ENCODE measurements at places on chromosomes 1 and 21.

DNA sequence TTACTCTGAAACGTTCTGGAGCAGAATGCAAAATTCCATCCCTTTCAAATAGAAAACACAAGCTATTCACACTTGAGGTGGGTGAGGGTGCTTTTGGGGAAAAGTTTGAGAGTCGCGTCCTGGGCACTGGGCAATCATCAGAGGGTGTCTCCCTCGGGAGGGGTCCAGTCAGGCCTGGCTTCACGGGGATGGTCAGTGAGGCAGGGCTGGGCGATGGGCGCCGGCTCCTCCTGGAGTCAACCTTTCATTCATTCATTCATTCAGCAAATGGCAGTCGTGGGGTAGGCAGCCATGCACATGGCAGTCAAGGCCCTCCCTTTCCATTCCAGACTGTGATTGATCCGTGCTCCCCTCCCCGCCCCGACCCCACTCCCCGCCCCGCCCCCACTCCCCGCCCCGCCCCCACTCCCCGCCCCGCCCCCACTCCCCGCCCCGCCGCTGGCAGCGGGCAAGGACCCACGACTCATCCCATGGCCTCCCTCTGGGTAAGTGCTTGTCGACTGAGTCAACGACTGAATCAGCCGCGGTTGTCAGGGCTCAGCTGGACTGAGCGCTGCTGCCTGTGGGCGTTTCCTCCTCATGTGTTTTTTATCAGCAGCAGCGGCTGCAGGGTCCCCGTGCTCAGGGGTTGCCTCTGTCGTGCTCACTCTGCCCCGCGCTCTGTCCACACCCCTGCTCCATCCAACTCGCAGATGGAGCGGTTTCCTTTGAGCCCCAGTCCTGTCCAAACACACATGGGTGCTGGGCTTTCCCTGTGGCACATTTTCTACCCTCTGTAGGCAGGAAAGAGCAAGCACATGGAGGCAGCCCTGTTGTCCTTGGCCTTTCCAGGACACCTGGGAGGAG, 12.5 kb upstream of the SPSB1 start:
- peak; percentile 91 for DNase-seq

DNA sequence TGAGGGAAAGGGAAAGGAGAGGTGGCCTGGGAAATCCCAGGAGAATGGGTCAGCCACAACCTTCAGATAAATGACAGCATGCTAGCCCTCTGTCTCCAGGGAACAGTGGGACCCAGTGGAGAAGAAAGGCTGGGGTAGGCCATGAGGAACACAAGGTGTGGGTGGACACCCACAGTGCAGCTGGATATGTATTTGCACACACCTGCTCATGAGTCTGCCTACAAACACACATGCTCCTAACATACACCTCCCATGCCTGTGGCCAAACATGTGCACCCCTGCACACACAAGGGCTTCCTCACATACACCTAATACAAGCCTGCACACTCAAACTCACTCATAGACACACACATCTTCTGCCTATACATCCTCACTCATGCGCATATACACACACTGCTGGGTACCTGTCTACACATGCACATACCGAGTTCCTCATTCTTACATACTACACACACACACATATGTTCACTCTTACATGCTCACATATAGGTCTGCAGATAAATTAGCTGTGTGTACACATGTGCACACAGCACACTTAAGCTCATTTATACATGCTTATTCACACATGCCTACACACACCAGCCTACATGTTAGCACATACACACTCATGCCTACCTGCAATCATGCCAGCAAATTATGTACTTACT, 3.6 kb downstream of the C1orf216 start:
- DNase-seq: no peak

DNA sequence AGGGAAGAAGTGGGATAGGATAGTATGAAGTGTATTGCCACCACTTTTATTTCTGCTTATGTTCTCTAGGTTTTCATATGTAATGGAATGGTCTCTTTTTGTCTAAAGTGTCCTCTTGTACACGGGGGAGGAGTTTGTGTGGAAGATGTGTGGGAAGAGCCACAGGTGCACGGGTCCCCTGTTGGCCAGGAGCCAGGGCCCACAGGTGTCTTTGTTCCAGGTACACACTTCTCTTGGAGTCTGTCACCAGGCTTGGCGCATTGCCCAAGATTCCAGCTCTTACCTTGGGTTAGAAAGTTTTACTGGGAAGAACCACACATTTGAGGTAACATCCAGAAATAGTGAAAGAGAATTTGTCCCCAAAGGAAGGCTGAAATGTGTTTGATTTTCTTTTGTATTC, 10.5 kb downstream of the TENT5C start:
- no peak for DNase-seq

DNA sequence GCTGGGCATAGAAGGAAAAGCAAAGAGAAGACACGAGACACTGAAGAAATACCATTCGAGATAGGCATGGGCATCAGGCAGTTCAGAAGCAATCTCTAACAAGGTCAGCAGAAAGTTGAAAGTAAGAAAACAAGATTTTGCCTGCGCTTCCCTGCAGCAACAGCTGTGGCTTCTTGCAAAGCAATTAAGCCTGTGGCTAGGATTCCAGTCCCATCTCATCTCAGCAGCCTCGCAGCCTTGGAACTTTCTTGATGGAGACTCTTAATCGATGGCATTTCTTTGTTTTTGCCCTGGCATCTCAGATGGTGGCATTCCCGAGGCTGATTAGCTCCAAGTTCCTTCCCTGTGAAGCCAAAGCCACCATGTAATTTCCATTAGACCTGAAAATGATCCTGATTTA, 64.6 kb upstream of the SPAG17 start:
- no peak for DNase-seq

DNA sequence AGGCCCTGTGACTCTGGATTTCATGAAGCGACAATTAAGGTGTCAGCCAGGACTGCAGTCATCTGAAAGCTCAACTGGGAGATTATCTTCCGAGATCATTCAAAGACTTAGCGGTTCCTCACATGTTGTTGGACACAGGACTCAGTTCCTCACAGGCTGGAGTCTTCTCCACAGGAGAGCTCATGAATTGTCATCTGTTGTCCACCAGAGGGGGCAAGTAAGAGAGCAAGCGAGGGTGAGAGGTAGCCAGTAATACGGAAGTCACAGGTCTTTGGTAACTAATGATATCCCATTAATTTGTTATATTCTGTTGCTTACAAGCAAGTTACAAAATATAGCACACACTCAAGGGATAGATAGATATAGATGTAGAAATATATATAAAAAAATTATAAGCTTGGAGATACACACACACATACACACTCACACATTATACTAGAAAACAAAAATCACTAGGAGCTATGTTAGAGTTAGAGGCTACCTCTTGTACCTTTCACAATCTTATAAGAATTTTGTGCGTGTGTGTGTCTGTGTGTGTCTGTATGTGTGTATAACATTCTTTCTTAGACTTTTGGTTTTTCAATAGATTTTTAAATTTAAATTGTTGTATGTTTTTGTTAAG, 1695.3 kb downstream of the BRINP3 start:
- peak; percentile 55 for DNase-seq

- DNase-seq: peak; percentile 83
These were observed 3.9 kb upstream of the ATP1B1 start for GRCh38 chr1:169102567-169102966.

GRCh38 chr1:167392200-167392696, 126.1 kb downstream of the CD247 start:
- no peak for DNase-seq

DNA sequence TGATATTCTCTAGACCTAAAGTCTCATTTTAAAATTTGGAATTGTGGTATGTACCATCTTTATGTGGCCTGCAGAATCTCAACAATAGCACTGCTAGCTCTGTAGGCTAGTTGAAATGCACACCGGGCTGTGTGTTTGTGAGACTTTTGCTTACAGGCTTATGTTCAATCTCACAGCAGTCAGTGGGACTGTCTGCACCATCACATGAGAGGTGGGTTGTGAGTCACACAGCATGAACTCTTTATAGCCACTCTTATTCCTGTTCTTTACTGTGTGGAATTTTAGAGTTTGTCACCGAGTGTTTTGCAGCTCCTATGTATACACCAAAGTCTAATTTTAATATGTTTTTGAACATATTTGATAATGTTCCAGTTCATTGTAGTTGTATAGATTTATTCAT, 74.6 kb downstream of the RASAL2 start:
- DNase-seq: peak; percentile 31

- peak; percentile 17 for DNase-seq
These were observed 163.3 kb downstream of the TM2D1 start for GRCh38 chr1:61561666-61562065.

DNA sequence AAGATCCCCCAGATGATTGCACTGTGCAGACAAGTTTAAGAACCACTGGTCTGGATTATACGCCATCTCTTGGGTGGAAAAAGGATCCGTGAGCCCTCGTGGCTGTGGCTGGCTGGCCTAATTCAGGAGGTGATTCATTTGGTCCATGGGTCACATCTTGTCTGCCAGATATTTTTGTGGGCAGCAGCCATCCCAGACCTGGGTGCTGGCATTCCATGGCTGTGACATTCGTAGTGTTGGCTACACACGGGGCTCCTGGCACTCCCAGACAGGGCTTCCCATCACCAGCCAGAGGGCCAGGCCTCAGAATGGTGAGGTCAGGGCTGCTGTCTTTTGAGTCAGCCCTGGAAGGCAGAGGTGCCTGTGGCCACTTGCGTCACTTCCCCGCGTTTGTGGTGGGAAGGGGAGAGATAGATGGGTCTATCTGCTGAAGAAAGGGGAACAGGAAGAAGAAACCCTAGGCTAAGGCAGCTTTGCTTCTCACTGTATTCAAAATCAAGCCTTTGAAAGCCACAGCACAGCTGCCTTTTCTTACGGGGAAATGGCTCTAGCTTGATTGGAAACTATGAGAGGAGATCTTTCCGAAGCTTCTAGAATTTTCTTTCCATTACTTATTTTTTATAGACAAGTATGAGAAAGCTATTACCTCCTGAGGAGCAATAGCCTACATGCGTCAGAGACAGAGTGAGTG, 32.4 kb downstream of the EIF2D start:
- peak; percentile 93 for DNase-seq

- DNase-seq: peak; percentile 49
These were observed 6.1 kb upstream of the RIPPLY3 start for GRCh38 chr21:37000381-37000780.

GRCh38 chr21:16587141-16587581, 857.4 kb downstream of the USP25 start:
- peak; percentile 46 for DNase-seq

DNA sequence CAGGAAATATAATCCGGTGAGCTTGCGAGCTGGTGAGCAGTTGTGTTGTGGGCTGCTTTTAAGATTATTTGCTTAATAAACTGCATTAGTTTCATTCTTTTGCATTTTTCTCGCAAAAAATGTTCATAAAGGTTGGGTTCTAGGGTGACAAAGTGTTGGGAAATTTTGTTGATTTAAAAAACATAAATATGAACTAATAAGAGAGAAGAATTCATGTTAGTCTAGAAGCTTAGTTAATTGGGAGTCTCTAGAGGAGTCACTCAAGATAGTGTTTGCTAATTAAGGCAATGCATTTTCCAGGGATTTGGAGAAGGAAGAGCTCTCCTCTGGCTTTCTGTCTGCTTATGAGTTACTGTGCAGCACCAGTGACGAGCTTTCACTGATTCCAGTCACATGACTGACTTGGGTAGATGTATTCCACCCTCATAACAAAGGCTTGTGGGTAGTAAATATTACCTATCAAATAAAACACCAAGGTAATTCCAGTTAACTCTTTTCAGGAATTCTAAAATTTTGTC, 417.0 kb downstream of the PTBP2 start:
- DNase-seq: no peak

DNA sequence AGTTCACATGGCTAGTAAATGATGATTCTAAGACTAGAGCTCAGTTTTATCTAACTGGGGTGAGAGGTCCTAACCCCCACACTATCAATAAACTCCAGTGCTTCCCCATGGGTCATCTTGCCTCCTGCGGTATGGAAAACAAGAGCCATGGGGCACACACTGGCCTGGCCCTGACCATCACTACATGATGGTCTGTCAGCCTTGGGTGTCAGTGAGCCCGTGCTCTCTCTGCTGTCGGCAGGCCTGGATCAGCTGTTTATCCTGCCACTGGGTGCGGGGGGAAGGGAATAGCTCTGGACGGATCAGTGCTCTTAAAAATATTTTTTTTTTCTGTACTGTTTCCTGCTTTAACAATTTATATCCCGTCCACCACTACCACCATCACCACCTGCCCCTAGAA, 255.0 kb upstream of the ADGRL2 start:
- DNase-seq: no peak

DNA sequence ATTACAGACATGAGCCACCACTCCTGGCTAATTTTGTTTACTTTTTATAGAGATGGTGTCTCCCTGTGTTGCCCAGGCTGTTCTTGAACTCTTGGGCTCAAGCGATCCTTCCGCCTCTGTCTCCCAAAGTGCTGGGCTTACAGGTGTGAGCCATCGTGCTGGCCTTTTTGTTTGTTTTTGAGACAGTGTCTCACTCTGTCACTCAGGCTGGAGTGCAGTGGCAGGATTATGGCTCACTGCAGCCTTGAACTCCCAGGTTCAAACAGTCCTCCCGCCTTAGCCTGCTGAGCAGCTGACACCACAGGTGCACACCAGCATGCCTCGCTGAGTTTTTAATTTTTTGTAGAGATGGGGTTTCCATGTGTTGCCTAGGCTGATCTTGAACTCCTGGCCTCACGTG, 49.1 kb downstream of the ADARB1 start:
- DNase-seq: no peak

DNA sequence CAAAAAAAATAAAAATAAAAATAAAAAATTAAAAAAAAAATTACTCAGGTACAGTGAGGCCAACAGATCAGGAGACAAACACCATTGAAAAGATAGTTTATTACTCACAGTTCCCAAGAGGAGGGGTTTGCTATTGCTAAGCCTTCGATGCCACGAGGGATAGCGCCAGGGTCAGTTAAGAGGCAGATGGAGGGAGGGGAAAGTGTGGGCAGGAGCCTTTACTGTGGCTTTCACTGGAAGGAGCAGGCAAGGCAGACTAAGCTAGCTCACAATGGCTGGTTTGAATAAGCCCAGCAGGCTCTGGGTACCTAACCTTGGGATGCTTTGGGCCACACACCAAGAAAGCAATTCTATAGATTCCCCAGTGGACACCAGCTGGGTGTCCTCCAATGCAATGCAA, 12.7 kb upstream of the RNF187 start:
- no peak for DNase-seq

- DNase-seq: no peak
These were observed 35.5 kb downstream of the USH2A start for GRCh38 chr1:216387782-216388181.

- no peak for DNase-seq
These were observed 3.0 kb downstream of the GGPS1 start for GRCh38 chr1:235331401-235331800.

- DNase-seq: no peak
These were observed at the start of gene RSPO1 for GRCh38 chr1:37634244-37634991. Gene RSPO1 (minus strand): TSS chr1:37634892. CDS start chr1:37629661, 5,231 bp downstream.

- no peak for DNase-seq
These were observed 88.1 kb upstream of the SPATA6 start for GRCh38 chr1:48560116-48560515.

- no peak for DNase-seq
These were observed 284.7 kb downstream of the CAMTA1 start for GRCh38 chr1:7069931-7070330.

- no peak for DNase-seq
These were observed 20.0 kb downstream of the MMEL1 start for GRCh38 chr1:2612591-2613365.

GRCh38 chr1:40273547-40274166, 15.6 kb downstream of the ZMPSTE24 start:
- no peak for DNase-seq
